Activated CD8-positive, alpha-beta memory T cell treated with anti-CD3 and anti-CD28 coated beads for 1 hour (primary cell): ENCODE measurements at places on chromosomes 13 and 19.

DNA sequence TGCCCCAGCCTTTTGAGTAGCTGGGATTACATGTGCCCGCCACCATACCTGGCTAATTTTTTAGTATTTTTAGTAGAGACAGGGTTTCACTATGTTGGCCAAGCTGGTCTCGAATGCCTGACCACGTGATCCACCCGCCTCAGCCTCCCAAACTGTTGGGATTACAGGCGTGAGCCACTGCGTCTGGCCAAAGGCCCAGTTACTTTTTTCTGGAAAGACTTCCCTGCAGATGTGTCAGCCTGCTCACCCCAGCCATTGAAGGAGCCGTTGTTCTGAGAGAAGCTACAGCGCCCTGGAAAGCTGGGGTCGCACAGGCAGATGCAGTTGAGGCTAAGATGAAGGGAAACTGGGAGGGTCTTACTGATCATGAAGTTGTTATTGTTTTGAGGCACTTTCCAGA, 7.9 kb upstream of the ZNF626 start:
- no peak for DNase-seq

DNA sequence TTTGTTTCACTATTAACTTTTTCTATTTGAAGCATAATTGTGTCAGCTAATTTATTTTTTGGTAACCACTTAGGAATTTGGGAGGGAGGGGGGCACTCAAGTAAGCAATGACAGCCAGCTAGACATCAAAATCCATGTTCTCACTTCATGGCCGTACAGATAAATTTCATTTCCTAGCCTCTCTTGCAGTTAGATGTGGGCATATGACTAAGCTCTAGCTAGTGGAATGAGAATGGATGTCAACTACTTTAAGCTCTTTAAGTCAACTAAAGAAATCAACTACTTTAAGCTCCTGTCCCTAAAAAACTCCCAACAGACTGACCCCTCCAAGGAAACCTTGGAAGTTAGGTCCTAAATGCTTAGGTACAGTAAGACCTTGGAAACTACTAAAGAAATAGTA, 92.0 kb downstream of the KCNRG start:
- DNase-seq: no peak

DNA sequence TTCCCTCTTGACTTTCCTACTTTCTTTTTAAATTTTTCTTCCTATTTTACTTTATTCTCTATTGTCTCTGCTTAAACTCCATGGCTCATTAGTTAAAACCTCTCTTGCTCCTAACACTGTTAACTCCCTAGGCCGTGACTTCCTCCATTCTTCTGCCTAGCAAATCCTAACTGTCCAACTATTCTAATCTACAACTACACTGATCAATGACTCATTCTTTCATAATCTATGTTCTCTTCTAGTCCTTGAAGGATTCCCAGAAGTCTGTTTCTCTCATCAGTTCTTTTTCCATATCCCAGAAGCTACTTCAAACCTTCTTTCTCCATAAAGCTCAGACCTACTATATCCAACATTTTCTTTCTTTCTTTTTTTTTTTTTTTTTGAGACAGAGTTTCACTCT, 66.9 kb downstream of the MICU2 start:
- no peak for DNase-seq

DNA sequence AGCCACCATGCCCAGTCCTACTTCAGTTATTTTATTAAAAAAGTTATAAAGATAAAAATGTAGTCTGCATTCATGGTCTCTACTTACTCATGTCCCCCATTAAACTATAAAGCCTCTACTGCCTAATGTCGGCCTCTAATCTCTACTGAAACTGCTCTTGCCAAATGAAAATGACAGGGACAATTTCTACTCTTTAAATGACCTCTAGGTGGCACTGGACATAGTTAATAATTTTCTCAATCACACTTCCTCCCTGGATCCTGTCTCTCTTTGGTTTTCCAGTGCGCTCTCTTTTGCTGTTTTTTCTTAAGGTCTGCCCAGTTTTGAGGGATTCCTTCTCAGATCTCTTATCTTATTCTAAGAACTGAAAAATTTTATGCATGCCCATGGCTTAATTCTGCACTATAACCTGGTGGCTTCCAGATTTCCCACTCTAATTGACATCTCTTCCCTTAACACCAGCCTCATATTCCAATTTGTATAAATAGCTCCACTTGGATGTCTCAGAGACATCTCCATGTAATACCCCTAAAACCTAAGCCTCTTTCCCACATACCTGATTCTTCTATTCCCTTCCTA, 54.3 kb downstream of the MTMR6 start:
- DNase-seq: no peak

- no peak for DNase-seq
These were observed 356.5 kb downstream of the NALCN start for GRCh38 chr13:101059793-101060192.

DNA sequence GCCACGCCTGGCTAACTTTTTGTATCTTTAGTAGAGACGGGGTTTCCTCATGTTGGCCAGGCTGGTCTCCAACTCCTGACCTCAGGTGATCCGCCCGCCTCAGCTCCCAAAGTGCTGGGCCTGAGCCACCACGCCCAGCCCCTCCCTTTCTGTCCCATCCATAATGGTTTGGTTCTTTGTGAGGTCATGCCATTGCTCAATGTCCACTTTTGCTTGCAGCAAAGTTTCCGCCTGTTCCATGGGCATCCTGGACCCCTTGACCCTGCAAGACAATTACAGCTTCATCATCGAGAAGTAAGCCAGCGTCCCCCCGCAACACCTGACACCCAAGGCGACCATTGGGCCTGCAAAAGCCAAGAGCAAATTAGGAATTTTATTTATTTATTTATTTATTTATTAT, 16.6 kb downstream of the PRR22 start:
- no peak for DNase-seq

- no peak for DNase-seq
These were observed 8.5 kb downstream of the UBXN6 start for GRCh38 chr19:4449022-4449638.

DNA sequence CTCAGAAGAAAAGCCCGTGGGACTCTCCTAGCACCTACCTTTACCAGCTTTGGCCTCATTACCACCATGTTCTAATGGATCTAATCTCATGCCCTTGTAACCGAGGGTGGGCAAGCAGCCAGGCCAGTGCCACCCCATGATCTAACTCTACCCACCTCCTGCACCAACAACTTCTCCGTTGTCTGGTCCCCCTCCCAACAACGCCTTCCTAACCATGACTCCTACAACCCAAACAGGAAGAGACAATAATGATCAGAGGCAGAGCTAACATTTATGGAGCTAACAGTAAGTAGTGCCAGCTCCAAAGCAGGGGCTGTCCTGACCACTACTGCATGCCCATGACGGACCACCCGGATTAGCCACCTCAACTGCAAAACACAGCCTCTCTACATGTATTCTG, 3.5 kb downstream of the USP12 start:
- no peak for DNase-seq

DNA sequence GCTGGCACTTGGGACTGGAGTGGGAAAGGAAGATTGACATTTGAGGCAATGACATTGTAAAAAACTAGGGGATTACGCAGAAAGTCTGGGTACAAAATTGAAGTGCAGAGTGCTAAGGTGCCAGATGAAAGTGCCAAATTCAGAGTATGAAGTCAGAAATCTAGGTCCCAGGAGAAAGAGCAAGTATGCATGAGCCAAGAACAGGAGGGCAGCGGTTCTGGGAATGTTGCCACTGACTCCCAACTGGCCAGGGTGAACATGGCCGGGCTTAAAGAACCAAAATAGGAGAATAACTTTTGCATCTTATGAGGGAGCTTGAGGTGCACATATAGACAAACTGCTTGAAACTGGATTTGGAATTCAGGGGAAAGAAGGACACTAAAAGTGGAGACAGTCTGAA, 495.8 kb upstream of the KLF12 start:
- no peak for DNase-seq

DNA sequence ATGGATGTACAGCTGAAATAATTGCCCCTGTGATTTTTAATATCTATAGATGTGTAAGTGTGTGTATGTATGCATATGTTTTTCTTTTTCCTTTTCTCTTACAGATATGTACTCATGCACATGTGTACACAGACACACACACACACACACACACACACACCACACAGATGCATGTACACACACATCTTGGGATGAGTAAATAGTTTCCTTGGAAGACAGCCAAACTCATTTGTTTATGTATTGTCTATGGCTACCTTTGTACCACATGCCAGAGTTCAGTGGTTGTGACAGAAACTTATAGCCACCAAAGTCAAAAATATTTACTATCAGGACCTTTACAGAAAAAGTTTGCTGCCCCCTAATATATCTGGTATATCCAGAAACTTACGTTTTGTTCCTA, 192.6 kb downstream of the MAB21L1 start:
- DNase-seq: no peak
